ENCODE measurements at places on chromosomes 2 and 18.

DNA sequence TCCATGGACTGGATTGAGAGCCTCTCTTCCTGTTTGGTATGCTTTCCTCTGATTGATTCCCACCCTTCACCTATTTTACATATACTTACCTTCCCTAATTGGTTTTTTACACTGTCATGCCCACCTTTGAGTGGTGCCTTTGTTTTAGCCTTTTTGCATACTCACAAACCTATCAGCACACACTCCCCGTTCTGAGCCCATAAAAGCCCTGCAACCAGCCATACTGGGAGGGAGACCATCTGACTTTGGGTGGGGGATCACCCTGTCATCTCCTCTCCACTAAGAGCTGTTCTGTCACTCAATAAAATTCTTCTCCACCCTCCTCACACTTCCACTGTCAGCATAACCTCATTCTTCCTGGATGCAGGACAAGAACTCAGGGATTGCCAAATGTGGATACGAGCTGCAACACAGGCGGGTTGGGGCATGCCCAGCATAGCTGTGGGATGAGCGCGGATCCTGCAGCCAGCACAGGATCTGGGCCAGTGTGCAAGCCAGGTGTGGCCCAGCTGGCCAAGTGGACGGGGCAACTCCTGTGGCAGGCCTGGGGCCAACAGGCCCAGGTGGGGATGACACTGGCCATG lies 9.4 kb upstream of the MOB1A start:
- DNase-seq = no peak

GRCh38 chr2:235045336-235045972 lies 93.6 kb downstream of the SH3BP4 start:
- DNase-seq = no peak

DNA sequence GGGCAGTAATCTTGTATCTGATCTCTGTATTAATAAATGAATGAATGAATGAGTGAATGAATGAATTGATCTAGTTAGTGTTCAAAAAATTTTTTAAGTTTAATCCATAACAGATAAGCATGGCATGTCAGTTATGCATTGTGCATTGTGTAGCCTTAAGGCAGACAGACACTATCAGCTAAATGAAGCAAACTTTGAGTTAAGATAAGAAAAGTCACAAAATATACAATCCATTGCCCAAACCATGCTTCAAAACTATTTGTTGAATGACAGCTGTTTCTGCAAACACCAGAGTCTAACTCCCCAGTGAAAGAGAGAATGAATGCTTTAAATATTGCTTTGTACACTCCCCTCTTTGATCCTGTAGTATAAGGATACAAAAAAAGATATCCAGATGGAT lies 314.3 kb upstream of the ETAA1 start:
- no peak for DNase-seq

DNA sequence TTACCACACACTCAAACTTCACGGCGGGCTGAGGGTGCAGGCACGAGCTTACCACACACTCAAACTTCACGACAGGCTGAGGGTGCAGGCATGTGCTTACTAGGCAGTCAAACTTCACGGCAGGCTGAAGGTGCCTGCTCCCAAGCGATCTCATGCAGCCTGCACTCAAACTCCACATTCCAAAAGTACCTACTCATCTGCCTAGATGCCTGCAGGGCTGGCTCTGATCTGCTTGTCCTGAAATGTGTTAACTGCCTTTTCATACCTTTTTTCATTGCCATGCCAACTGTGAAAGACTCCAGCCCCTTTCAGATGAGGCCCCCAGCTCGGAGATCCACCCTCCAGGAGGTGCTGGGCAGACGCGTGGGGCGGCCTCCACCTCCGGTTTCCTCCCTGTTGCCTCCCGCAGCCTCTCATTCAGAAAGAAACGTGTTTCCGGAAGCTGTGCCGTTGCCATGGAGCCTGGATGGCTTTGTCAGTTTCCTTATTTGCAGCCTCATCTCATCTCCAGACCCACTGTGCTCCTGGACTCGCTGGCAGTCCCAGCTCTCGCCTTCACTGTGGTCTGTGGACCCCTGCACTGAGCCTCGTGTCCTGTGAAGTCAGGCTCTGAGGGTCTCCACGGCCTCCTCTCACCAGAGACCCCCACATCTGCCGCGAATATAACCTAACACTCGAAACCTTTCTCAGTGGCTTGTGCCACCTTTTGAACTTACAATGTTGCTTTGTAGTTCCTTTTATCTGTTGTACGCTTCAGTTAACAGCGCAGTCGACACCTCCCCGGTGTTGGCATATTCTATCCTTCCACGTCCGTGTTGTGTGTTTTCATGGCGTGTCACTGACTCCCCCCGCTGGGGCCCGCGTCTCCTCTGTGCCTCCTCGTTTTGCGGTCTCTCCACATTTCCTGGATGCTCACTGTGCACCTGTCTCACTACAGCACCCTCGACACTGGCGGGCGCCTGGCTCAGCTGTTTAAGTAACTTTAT lies 106.1 kb upstream of the ALKAL2 start:
- DNase-seq = no peak

- DNase-seq = no peak
Measured at GRCh38 chr2:222739939-222740338, 68.5 kb downstream of the MOGAT1 start.

DNA sequence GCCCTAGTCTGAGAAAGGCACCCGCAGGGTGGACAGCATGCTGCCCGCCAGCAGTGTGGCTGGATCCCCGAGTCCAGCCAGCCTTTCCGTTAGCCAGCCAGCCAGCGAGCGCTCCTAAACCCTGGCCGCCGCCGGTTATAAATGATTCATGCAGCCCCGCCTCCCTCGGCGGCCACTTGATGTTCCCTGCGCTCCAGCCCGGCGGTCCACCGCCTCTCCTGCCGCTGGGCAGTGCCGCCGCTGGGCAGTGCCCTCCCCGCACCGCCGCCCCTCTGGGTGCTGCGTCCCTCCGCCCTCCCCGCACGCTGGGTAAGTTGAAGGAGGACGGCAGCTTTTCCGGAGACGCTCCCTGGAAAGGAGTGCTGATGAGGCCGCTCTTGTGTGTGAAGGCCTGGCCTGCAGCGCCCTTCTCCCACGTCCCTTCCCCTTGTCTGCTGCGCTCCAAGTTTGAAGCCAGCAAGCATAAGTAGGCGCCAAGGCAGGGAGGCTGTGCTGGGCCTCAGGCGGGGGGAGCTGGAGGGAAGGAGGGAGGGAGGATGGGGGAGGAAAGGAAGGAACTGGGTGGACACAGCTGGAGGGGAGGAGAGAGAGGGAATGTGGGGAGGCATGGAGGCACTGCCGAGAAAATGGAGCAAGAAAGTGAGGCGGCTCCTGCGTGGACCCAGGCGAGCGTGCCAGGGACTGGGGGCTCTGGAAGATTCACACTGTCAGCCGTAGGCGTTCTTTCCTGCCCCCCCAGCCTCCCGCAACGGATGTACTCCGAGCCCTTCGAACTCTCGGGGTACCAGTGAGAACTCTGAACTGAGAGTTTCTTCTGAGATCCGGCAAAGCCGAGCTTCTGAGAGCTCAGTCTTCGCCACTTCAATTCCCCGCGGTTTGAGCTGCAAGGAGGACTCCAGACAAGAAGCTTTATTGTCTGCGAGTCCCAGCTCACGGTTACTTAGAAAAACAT lies 131.9 kb downstream of the GLI2 start:
- DNase-seq = peak; percentile 26

DNA sequence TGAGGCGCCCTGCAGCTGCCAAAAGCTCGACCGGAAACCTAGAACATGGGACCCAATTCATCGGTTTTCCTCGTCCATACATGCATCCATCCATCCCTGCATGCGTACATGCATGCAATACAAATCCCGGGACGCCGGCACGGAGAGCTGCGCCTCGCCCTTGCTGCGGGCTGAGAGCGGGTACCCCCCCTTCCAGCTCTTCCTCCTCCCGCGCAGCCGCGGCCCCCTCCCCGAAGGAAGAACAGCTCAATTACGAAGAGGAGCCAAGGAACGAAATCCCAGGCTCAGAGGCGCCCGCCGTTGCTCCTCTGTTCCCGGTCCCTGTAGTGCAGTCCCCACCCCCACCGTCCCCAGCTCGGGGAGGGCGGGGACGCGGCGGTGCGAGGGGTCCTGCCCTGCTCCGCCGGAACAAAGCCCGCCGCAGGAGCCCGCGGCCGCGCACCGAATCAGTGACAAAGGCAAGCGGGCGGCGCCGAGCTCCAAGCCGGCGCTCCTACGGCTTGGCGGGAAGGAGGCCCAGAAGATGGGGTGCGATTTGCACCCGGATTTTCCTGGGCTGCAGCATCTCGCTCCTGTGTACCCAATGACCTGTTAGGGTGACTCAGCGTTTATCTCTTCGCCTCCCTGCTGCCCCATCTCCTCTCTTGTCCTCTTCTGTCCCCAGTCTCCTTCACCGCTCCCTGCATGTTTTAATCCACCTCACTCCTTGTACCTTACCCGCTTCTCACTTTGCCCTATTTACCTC lies 8.9 kb upstream of the POU3F3 start:
- no peak for DNase-seq

- no peak for DNase-seq
Measured at GRCh38 chr2:130381145-130381544, 25.3 kb downstream of the PTPN18 start.

- DNase-seq = no peak
Measured at GRCh38 chr2:112483831-112484230, 1.9 kb downstream of the TTL start.

DNA sequence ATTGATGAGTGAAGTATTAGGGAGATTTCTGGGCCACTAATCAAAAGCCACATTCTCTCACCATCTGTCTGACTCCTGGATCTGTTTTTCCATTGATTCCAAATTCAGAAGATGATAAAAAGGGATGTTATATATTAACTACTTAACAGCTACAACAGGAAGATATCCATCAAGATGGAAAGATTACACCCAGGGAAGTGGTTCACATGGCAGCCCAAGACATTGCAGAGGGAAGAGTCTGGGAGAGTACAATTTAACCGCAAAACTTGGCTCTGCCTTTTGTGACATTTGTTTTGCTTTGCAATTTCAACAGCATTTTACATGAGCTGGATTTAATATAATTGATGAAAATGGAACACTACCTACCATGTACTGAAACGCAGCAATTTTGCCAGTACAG lies 22.5 kb upstream of the TCF4 start:
- DNase-seq = no peak

GRCh38 chr2:23793476-23793875 lies 133.4 kb downstream of the ATAD2B start:
- no peak for DNase-seq

DNA sequence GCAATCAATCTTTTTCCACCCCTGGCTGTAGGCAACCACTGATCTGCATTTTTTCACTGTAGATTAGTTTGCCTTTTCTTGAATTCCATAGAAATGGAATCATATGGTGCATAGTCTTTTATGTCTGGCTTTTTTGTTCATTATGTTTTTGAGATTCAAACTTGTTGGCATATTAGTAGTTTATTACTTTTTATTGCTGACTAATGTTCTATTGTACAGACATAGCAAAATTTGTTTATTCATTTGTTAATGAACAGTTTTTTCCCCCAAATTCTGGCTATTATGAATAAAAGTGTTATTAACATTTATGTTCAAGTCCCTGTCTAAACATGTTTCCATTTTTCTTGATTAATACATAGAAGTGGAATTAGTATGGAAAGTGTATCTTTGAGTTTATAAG lies 21.4 kb upstream of the WDSUB1 start:
- no peak for DNase-seq

GRCh38 chr2:232794981-232795380 lies 18.6 kb upstream of the KCNJ13 start:
- DNase-seq = no peak

DNA sequence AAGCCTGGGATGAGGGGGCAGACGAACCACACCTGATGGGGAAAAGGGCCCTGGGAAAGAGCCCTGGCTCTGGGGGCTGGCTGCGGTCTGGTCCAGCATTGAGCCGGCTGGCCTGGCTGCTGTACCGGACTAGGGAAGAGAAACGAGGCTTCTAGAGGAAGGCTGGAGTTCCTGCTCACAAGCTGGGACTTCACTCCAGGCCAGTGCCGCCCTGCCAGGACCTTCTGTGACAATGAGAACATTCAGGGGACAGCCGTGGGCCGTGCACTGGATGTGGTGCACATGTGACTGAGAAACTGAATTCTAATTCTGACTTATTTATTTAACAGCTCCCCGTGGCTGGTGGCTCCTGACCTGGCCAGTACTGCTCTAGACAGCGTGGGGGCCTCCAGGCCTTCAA lies 269.3 kb downstream of the HDAC4 start:
- DNase-seq = no peak

- no peak for DNase-seq
Measured at GRCh38 chr2:204611764-204612163, 66.5 kb downstream of the PARD3B start.

Data from smooth muscle cell of the brain vasculature (primary cell).